ENCODE measurements at places on chromosomes 7 and 10. TPM values are rescaled to one million over a fixed set of nuclear protein-coding genes. Genes with fewer than 3 reads are reported as not detected.

The UFSP1 gene
- total RNA-seq = 2.3 TPM

The C10orf143 gene
- total RNA-seq = 0.82 TPM

The FGL2 gene
- 19.1 TPM for total RNA-seq

The ZNF107 gene
- total RNA-seq = 16.5 TPM
